Neural cell (in vitro differentiated cells): ENCODE measurements at places on chromosomes 1 and 21. TPM values are rescaled to one million over a fixed set of nuclear protein-coding genes. Genes with fewer than 3 reads are reported as not detected.

The LCE2C gene
- polyA plus RNA-seq, result not detected in 2 replicates

The ADGRL2 gene
- 162 and 190 TPM in 2 replicates for polyA plus RNA-seq

The CLCA4 gene
- polyA plus RNA-seq, result not detected in 2 replicates

The RGL1 gene
- 14.7 and 17.0 TPM in 2 replicates for polyA plus RNA-seq

The PAQR6 gene
- 16.8 and 27.3 TPM in 2 replicates for polyA plus RNA-seq

The ADAMTS4 gene
- 0.04 TPM in 1 of 2 replicates, not detected in the other for polyA plus RNA-seq

The LEFTY1 gene
- 2.7 and 4.1 TPM in 2 replicates for polyA plus RNA-seq

The CYP4X1 gene
- 20.7 and 22.8 TPM in 2 replicates for polyA plus RNA-seq

The PLA2G2C gene
- polyA plus RNA-seq, result not detected in 2 replicates

The REN gene
- not detected in 2 replicates for polyA plus RNA-seq

The S100A3 gene
- polyA plus RNA-seq, result not detected in 2 replicates

The CAPZB gene
- 159 and 182 TPM in 2 replicates for polyA plus RNA-seq

The TMEM81 gene
- polyA plus RNA-seq, result 7.7 and 10.1 TPM in 2 replicates

The POU3F1 gene
- polyA plus RNA-seq, result 2.6 and 3.1 TPM in 2 replicates

The PLA2G2D gene
- polyA plus RNA-seq, result not detected in 2 replicates

The GNAT2 gene
- polyA plus RNA-seq, result 1.5 TPM in 1 of 2 replicates, not detected in the other

The MLLT11 gene
- polyA plus RNA-seq, result 131 and 142 TPM in 2 replicates

The SPATA46 gene
- polyA plus RNA-seq, result not detected in 2 replicates

The DYNLT4 gene
- not detected in 2 replicates for polyA plus RNA-seq

The PLEKHA6 gene
- 22.6 and 25.5 TPM in 2 replicates for polyA plus RNA-seq

The H3-3A gene
- polyA plus RNA-seq, result 2,069 and 2,124 TPM in 2 replicates

The ITLN2 gene
- polyA plus RNA-seq, result not detected in 2 replicates

The ANKRD65 gene
- 0.28 TPM in 1 of 2 replicates, not detected in the other for polyA plus RNA-seq

The FMOD gene
- polyA plus RNA-seq, result not detected in 2 replicates

The GPR52 gene
- polyA plus RNA-seq, result not detected in 2 replicates

The RHOU gene
- polyA plus RNA-seq, result 13.0 and 15.1 TPM in 2 replicates

The C1orf87 gene
- not detected in 2 replicates for polyA plus RNA-seq

The KRTAP13-2 gene
- polyA plus RNA-seq, result not detected in 2 replicates

The FCRL5 gene
- polyA plus RNA-seq, result not detected in 2 replicates

The EXO1 gene
- polyA plus RNA-seq, result 0.32 and 0.92 TPM in 2 replicates

The CD1C gene
- not detected in 2 replicates for polyA plus RNA-seq

The DMBX1 gene
- polyA plus RNA-seq, result 0.28 TPM in 1 of 2 replicates, not detected in the other

The SELENBP1 gene
- polyA plus RNA-seq, result not detected in 2 replicates

The SCP2 gene
- polyA plus RNA-seq, result 165 and 182 TPM in 2 replicates

The SLC6A17 gene
- 3.5 TPM in 2 replicates for polyA plus RNA-seq

The TINAGL1 gene
- polyA plus RNA-seq, result 1.0 TPM in 1 of 2 replicates, not detected in the other

The TCHH gene
- 0.14 and 0.26 TPM in 2 replicates for polyA plus RNA-seq

The FAM177B gene
- not detected in 2 replicates for polyA plus RNA-seq

The PRMT2 gene
- polyA plus RNA-seq, result 313 and 343 TPM in 2 replicates

The PCBP3 gene
- 0.46 and 1.7 TPM in 2 replicates for polyA plus RNA-seq

The RNPC3 gene
- 49.8 and 61.0 TPM in 2 replicates for polyA plus RNA-seq

The COL24A1 gene
- polyA plus RNA-seq, result 0.19 and 1.1 TPM in 2 replicates

The AMY1B gene
- not detected in 2 replicates for polyA plus RNA-seq

The OXCT2 gene
- not detected in 2 replicates for polyA plus RNA-seq

The LMO4 gene
- 147 and 153 TPM in 2 replicates for polyA plus RNA-seq

The POLR3GL gene
- polyA plus RNA-seq, result 37.5 and 38.6 TPM in 2 replicates

The OR11L1 gene
- polyA plus RNA-seq, result not detected in 2 replicates

The CDC42BPA gene
- polyA plus RNA-seq, result 22.9 and 26.8 TPM in 2 replicates

The TNFRSF1B gene
- polyA plus RNA-seq, result 0.24 TPM in 1 of 2 replicates, not detected in the other

The TPTE gene
- polyA plus RNA-seq, result 0.24 TPM in 1 of 2 replicates, not detected in the other

The EPHA8 gene
- polyA plus RNA-seq, result 3.9 and 4.7 TPM in 2 replicates
